Activated naive CD8-positive, alpha-beta T cell treated with anti-CD3 and anti-CD28 coated beads, Interleukin-2, amount 10 ng/mL, durations not matched to agents 7 days and 5 days (primary cell): ENCODE measurements at places on chromosomes 12 and 14.

DNA sequence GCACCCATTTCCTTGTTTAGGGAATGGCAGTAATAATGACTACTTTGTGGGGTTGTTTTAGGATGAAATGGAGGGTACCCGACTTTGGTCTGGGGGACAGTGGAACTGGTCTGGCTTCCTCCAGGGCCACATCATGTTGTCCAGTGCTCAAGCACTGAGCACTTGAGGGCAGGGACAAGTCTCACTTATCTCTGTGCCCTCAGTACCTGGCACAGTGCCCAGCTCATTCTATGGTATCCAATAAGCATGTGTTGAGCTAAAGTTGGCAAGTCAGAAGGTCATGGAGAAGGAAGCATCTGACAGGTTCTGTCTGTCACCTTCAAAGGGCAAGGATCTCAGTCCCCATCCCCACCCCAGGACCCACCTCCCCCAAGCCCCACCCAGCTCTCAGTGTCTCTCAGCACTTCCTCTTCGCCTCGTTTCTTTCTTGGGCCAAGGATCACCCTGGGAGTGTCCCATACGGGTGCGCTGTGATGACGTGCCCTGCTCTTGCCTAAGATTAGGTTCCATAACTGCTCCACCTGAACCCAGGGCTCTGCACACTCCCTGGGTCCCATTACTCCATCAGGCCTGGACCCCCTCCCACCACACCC, 24.3 kb upstream of the TMEM106C start:
- no peak for DNase-seq

GRCh38 chr14:26008290-26008689, 589.5 kb downstream of the NOVA1 start:
- no peak for DNase-seq

DNA sequence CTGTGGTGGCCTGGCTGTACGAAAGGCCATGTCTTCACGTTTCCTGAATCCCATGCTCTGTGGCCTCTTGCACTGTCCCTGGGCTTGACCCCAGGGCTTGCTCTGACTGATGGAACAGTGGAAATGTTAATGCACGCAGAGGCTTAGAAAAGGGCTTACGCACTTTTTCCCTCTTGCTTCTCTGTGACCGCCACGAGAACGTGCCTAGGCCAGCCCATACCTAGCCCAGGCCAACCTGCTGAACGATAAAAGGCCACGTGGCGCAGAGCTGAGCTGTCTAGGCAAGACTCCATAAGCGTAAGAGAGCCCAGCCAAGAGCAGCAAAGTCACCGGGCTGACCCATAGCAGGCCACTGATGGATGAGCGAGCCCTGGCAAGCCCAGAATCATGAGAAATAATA, 18.3 kb downstream of the TTC7B start:
- no peak for DNase-seq

DNA sequence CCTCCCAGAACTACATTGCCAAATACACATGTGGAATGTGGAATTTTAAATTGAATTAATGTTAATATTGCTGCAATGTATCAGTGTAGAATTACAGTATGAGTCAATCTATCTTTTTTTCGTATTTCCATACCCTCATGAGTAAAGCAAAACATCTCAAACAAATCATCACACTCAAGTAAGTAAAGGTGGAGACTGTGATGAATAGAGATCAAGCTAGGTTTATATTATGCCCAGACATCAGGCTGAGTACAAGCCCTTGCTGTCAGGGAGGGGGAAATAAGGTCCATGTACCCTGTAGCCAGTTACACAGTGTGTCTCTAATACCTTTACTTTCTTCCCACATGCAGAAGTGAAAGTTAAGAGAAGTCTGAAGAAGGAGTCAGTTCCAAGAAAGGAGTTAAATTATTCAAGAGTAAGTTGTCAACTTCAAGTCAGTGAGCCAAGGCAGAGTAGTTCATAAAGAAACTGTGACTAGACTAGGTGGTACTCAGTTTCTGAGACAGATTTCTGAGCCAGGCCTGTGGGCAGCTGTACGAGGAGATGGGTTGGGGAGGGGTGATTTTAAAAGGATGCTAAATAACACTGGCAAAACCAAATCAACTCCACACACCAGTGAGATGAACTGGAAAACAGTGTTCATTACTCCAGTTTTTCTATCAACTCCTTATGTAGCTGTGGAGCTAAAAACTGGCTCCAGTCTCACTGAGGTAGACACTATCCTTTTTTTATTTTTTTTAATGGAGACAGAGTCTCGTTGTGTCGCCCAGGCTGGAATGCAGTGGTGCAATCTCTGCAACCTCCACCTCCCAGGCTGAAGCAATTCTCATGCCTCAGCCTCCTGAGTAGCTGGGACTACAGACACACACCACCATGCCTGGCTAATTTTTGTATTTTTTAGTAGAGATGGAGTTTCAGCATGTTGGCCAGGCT, 23.8 kb upstream of the STK38L start:
- no peak for DNase-seq

DNA sequence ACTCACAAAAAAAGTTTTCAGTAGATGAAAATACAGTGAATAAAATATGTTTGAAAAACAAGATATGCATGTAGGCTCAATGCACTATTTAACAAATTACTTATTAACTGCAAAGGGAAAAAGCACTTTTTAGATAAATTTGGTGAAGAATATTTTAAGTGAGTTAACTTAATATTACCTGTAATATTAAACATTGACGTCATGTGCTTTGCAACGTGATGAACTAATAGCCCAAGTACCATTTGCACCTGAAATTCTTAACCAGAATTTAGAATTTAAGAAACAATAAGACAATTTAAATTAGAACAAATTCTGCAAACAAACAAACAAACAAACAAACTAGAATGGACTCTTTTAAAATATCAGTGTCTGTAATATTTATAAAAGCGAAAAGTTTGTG, 659.0 kb upstream of the NOVA1 start:
- no peak for DNase-seq

GRCh38 chr12:19058235-19059021, 71.1 kb upstream of the PLEKHA5 start:
- DNase-seq = no peak

DNA sequence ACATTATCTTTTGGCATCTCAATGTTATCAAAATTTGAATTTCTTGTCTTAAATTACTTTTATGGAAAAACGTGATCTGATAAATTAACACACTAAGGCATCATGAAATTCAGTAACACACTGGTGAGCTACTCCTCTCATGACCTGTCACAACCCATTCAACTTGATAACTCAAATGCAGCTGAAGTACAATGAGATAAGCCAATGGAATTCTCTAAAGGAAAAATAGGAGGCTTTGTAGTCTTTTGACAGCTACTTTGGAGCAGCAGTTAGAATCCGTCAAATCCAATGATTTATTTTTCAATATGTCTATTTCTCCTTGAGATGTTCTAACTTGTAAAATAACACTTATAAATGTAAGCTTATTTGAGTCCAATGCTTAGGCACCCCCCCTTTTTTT, 1029.4 kb downstream of the TRHDE start:
- DNase-seq = no peak

DNA sequence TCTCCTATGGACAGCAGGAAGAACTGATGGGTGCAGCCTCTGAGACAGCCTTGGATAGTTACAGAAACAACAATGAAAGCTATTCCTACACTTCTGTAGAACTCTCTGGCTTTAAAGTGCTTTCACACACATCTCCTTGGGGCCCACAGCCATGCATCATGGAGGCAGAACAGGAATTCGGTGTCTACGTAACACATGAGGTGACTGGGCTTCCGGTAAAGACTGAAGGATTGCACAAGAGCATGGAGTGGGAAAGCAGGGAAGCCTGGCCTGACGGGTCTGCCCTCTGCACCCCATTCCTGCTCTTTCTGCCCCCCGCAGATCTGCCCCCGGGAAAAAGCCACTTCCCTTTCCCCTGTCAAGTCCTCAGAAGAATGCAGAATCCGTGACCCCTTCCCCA, 82.6 kb downstream of the VWF start:
- no peak for DNase-seq

DNA sequence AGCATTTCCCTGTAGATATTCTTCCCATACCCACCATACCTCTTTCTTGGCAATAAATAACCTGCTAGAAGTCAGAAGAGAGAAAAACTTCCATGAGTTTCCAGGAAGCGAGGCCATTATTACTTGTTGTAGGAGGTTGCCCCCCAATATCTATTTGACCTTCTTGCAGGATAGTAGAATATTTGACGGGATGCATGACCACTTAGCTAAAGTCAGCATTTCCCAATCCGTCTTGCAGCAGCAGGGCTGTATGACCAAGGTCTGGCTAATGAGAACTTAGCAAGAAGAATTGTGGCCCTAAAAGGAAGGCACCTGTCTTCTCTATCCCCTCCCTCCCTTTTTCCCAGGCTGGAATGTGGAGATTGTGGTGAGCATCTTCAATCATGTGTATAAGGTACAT, 51.5 kb downstream of the NINJ2 start:
- no peak for DNase-seq
